DMS 273 treated with DMSO at 0.1 percent for 48 hours (cell line): ENCODE measurements at places on chromosomes 16 and 17.

DNA sequence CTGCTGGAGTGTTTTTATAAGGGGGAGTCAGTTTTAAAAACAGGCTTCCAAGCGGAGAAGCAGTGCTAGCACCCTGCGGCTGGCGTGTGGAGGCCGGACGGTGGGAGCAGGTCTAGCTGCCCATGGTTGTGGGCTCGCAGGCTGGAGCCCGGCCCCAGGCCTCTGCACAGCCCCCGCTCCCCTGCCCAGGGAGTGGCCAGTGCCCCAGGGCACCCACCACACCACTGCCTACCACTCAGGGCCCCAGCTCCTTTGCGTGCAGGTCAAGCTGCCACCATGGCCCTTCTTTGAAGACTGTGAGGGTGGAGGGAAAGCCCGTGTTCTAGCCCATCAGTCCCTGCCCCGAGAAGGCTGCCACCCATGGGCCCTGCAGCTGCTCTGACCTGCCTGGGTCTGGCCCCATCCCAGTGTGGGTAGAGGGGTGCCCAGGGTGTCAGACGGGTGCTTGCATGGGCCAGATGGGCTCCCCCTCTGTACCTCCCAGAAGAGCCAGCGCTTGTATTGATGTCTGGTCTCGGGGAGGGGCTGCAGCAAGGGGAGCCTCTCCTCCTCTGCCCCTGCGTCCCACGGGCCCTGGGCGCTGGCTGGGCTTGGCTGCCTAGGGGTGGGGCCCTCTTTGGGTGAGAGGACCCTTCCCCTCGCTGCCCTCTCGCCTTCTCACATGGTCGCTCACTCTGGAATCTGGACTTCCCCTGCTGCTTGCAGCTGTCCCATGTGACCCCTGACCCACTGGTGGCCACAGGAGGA lies 1.5 kb upstream of the NUDT16L1 start:
- DNase-seq = no peak

- DNase-seq = no peak
Observed at GRCh38 chr17:8125947-8126490, 2.1 kb upstream of the HES7 start.

DNA sequence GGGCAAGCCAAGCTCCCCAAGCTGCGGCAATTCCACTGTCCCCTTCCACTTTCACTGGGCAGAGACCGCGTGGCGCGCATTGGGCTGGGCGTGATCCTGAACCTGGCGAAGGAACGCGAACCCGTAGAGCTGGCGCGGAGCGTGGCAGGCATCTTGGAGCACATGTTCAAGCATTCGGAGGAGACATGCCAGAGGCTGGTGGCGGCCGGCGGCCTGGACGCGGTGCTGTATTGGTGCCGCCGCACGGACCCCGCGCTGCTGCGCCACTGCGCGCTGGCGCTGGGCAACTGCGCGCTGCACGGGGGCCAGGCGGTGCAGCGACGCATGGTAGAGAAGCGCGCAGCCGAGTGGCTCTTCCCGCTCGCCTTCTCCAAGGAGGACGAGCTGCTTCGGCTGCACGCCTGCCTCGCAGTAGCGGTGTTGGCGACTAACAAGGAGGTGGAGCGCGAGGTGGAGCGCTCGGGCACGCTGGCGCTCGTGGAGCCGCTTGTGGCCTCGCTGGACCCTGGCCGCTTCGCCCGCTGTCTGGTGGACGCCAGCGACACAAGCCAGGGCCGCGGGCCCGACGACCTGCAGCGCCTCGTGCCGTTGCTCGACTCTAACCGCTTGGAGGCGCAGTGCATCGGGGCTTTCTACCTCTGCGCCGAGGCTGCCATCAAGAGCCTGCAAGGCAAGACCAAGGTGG lies 9.8 kb downstream of the SARM1 start:
- no peak for DNase-seq

- no peak for DNase-seq
Observed at GRCh38 chr16:69823831-69824563, 61.9 kb downstream of the WWP2 start.

DNA sequence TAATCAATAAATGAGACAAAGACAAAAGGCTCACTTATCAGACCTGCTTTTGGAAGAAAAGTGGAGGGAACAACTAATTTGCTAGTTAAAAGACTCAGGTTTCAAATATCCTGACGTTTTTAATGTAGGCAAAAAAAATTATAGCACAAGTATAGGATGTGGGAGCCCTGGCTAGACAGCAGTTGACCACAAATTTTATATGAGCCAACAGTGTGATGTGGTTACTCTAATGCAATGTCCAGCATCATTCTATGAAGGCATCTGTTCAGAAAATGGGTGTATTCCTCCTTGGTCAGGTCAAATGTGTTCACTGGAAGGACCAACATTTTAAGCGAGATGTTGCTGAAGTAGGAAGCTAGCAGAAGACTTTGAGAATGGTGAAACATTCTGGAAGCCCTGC lies 237.4 kb downstream of the MAP2K6 start:
- DNase-seq = no peak

DNA sequence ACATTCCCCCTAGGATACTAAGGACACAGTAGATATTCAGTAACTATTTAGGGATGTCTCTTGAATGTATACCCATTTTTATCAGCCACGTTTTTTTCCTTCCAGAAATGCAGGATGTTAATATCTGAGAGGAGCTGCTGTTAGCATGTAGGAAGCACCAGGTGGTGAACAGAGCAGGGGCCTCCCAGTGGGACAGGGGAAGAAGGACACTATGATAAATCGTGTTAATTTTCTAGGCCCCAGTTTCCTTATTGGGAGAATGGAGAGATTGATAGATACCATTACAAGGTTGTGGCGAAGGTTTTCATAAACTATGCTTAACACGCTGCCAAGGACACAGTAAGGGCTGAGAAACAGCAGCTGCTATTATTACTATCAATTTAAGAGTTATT lies 45.4 kb downstream of the PRSS54 start:
- DNase-seq = no peak
